ENCODE measurements at places on chromosomes 11 and 22. TPM values are rescaled to one million over a fixed set of nuclear protein-coding genes. Genes with fewer than 3 reads are reported as not detected.
A peak's percentile ranks its signal among the peaks of the same experiment; 100 is the strongest.

GRCh38 chr11:88275636-88276035, 61.9 kb downstream of the CTSC start:
- no peak for DNase-seq

DNA sequence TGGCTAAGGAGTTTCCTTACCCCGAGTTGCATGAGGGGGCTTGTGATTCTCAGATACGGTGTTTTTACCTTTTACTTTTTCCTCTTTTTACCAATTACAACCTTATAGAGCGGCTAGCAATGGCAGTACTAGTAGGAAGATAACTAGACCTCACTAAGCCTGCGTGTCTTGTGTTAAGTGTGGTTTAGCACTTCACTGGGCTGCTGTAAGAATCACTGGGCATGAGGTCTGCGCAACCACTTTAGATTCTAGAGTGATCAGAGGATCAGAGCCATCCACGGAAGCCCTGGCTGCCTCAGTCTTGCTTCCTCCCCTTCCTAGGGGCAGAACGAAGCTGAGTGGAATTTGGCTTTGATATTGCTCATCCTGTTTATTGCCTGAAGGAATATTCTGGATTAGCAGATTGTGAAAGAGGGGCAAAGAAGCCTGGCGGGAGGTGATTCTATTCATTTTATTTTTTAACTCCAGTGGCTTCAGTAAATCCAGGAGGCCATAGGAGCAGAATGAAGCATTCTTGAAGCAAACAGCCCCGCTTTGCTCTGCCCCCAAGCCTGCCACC, 88.5 kb downstream of the GRAMD1B start:
- no peak for DNase-seq

DNA sequence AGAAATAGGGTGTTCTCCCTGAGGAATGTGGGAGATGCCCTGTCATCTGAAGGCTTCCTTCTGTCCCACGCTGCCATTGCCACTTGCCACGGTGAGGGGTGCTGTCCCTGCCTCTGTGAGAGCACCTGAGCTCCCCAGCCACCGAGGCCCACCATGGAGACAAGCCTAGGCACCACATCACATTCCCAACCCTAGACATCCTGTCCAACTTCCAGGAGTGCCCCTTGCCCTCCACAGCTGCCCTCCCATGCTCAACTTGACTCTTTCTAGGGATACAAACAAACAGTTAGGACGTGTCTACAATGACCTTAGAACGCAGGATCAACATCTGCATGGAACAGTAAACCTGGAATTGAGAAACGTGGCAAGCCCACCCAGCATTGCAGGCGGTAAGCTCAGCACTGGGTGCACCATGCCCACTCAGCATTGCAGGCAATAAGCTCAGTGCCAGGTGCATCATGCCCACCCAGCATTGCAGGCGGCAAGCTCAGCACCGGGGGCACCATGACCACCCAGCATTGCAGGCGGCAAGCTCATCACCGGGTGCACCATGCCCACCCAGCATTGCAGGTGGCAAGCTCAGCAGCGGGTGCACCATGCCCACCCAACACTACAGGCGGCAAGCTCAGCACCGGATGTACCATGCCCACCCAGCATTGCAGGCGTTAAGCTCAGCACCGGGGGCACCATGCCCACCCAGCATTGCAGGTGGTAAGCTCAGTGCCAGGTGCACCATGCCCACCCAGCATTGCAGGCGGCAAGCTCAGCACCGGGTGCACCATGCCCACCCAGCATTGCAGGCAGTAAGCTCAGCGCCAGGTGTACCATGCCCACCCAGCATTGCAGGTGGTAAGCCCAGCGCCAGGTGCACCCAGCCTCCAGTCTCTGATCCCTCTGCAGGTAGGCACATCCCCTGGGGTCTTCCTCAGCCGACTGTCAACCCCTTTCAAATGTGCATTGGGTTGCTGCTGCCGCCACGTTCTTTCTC, 1463.9 kb downstream of the TBC1D22A start:
- no peak for DNase-seq

- no peak for DNase-seq
These were observed 17.4 kb upstream of the TMPRSS6 start for GRCh38 chr22:37126882-37127281.

The PIH1D2 gene
- 1.1 TPM for total RNA-seq

GRCh38 chr11:64804346-64805210, 1.6 kb upstream of the MAP4K2 start:
- DNase-seq, result peak; percentile 40

The PANX3 gene
- total RNA-seq, result not detected

- peak; percentile 87 for DNase-seq
These were observed 4.3 kb upstream of the BAIAP2L2 start for GRCh38 chr22:38114484-38115398.

Data from SK-MEL-5 (cell line).